Hematopoietic multipotent progenitor cell treated with erythropoietin and hydrocortisone succinate and interleukin-3 and kit ligand, for 17 days (in vitro differentiated cells): ENCODE measurements at places on chromosomes 7 and 10.
A peak's percentile ranks its signal among the peaks of the same experiment; 100 is the strongest.

DNA sequence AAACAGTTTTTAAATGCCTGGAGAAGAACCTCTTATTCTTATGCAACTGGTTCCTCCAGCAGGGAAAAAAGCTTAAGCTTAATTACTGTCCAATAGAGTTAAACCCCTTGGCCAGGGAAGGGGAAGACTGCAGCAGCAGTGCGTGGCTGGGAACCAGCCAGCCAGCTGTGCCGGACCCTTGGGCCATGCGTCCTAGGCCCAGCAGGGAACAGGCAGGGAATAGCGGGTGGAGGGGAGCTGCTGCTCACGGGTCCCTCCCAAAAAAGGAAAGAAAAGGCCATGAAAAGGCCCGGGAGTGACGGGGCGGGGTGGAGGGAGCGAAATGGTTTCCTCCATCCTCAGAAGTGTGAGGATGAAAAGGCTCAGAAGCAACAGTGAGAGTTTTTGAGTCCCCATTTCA, 35.2 kb upstream of the HECW1 start:
- DNase-seq = no peak

GRCh38 chr10:21694631-21695030, 160.6 kb downstream of the MLLT10 start:
- no peak for DNase-seq

GRCh38 chr10:64286533-64286932, 765.3 kb downstream of the REEP3 start:
- no peak for DNase-seq

- no peak for DNase-seq
These were observed 88.6 kb upstream of the MACROH2A2 start for GRCh38 chr10:69963835-69964710.

DNA sequence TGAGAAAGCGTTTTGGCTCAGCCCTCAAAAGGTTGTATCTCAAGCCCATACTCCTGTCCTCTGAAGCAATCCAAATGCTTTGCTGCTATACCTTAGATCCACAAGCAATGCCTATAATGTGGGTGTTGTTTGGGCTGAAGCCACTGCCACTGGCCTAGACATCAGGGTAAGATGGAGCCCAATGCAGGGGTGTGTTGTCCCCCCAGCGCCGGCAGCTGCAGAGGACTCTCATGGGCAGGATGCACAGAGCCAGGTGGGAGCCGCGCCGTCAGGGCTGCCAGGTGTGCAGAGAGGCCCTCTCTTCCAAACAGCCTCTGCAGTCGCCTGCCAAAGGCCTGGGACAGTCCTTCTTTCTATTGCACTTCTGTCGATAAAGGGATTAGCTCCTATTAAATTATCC, 205.2 kb upstream of the SHH start:
- no peak for DNase-seq

DNA sequence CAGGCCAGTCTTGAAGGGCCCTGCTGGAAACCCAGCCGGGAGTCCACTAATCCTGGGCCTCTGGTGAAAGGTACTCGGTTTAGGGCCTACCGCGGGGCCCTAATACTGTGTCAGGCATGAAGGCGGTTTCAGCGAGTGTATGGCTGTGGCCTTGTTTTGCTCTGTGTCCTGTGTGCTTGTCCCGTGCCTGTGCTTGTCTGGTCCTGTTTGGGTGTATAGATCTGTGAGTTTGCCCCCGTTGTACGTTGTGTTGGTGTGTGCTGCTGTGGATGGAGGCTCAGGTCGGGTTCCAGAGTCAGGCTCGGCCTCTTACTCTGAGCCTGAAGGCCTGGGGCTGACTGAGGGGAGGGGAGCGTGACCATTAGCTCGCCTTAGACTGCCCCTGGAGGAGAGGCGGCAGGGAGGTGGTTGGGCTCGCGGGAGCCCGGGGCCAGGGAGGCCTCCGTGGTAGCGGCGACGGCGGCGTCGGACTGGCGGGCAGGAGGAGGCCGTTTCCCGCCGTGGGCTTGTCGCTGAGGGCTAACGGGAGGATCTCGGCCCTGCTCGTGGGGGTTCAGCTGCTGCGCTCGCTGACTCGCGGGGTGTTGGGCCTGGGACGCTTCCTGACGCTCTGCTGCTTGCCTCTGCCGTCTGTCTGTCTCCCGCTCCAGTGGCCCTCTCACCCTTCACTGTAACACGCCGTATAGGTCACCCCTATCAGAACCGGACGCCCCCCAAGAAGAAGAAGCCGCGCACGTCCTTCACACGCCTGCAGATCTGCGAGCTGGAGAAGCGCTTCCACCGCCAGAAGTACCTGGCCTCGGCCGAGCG, 2.6 kb downstream of the TLX1 start:
- DNase-seq = no peak

- DNase-seq = no peak
These were observed 244.2 kb upstream of the YAE1 start for GRCh38 chr7:39321909-39322498.

DNA sequence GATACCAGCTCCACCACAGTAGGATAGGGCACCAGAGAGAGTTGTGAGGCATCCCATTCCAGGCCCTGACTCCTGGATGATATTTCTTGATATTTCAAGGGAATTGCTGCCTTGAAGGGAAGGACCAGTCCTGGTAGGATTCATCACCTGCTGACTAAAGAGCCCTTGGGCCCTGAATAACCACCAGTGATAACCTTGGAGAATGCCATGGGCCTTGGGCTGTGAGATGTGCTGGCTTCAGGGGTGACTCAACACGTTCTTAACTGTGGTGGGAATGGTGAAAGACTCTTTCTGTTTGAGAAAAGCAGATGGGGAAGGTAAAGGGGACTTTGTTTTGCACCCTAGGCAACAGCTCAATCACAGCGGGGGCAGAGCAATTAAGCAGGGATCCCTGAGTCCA, 21.4 kb upstream of the ASZ1 start:
- DNase-seq = no peak

GRCh38 chr10:92848441-92849233, at the start of gene EXOC6:
Gene EXOC6 (plus strand): TSS chr10:92848520. CDS start chr10:92848534, 14 bp downstream.
- DNase-seq = peak; percentile 79

GRCh38 chr7:37633048-37633447, 50.5 kb upstream of the GPR141 start:
- DNase-seq = no peak

DNA sequence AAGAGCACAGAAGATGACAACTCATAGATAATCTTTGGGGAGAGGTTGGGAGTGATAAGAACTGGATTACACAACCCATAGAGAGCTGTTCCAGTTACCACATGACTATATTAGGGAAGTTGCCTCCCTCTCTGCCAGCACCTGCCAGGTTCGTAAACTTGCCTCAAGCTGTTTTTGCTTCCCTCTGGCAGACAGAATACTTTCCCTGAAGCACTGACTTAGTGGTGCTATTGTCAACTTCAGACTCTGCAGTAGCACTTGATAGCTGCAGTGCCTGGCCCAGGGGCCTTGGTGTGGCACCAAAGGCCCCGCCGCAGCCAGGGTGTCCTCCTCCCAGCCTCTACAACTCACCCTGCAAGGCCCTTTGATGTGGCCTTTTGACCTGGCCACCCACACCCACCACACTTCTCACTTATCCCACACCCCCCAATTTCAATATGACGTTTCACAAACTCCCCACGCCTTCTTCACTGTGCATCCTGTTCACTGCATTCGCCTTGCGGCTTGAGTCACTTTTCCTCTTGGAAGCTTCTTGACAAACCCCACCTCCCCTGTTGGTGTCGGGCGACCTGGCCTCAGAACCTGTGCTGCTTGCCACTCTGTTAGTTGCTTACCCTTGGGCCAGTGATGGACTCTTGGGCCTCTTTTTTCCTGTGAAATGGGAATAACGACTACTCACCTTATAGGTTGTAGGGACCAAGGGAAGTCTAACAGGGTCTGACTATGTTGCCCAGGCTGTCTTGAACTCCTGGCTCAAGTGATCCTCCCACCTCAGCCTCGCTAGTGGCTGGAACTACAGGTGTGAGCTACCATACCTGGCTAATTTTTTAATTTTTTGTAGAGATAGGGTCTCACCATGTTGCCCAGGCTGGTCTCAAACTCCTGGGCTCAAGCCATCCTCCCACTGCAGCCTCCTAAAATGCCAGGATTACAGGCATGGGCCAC, 50.2 kb upstream of the PODXL start:
- DNase-seq = no peak

GRCh38 chr7:127447326-127447945, 54.9 kb upstream of the ZNF800 start:
- peak; percentile 66 for DNase-seq

DNA sequence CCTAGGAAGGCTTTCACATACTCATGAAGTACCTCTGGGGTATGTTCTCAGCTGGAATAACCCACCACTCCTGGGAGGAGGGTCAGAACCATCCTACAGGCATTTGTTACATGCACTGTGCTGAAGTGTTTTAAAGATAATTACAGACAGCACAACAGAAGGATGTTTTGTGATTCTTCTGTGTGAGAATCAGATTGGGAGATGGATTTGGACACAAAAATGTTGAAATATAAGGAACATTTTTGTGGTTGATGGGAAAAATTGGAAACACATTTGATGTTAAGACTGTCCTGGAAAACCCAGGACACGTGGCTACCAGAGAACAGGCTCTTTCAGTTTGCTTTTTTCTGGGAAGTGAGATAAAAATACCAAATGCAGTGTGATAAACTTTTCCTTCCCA, 61.4 kb downstream of the BICC1 start:
- DNase-seq = no peak

GRCh38 chr10:1024103-1024502, 1.6 kb downstream of the IDI2 start:
- DNase-seq = no peak

DNA sequence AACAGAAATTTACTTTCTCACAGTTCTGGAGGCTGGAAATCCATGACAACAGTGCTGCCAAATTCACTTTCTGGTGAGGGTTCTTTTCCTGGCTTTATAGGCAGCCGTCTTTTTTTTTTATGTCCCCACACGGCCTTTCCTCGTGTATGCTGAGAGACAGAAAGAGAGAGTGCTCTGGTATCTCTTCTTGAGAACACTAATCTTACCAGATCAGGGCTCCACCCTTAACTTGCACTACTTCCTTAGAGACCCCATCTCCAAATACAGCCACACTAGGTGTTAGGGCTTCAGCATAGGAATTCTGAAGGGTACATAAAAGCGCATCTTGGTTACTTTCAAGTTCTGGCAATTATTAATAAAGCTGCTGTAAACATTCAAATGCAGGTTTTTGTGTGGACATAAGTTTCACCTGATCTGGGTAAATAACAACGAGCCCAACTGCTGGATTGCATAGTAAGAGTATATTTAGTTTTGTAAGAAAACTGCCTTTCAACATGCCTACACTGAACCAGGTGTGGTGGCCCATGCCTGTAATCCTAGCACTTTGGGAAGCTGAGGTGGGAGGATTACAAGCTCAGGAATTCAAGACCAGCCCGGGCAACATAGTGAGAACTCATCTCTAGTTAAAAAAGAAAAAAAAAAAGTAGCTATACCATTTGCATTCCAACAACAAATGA, 8.2 kb upstream of the C1GALT1 start:
- no peak for DNase-seq

- no peak for DNase-seq
These were observed 401.2 kb downstream of the RPS24 start for GRCh38 chr10:78434886-78435285.

DNA sequence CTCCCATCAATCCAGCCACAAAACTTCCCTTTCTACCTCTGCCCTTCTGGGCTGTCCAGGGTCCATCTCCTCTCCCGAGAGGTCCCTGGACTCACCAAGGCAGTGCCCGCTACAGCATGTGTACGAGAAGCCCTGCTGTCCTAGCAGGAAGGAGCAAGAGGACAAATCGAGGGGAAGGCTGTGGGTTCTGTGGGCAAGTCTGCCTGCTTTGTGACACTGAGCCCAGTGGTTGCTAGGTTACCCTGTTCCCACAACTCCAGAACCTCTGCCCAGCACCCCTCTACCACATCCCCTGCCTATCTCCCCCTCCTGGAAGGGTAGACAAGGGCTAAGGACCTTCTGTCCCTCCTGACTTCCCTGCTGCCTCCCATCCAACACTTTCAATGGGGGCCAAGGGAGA, at the start of gene TBATA:
TBATA (minus strand) TSS at position 188 of the 400 bp plus-strand sequence. CDS start 1,998 bp downstream, outside the sequence.
- DNase-seq = no peak
